ENCODE measurements at places on chromosomes 5 and 9.

GRCh38 chr5:3027185-3027865 is 275.8 kb upstream of the IRX2 start:
- no peak for DNase-seq

- no peak for DNase-seq
These were observed 8.9 kb upstream of the SH3TC2 start for GRCh38 chr5:149071756-149072155.

- peak; percentile 6 for DNase-seq
These were observed 239.3 kb downstream of the CETN3 start for GRCh38 chr5:90170261-90170660.

DNA sequence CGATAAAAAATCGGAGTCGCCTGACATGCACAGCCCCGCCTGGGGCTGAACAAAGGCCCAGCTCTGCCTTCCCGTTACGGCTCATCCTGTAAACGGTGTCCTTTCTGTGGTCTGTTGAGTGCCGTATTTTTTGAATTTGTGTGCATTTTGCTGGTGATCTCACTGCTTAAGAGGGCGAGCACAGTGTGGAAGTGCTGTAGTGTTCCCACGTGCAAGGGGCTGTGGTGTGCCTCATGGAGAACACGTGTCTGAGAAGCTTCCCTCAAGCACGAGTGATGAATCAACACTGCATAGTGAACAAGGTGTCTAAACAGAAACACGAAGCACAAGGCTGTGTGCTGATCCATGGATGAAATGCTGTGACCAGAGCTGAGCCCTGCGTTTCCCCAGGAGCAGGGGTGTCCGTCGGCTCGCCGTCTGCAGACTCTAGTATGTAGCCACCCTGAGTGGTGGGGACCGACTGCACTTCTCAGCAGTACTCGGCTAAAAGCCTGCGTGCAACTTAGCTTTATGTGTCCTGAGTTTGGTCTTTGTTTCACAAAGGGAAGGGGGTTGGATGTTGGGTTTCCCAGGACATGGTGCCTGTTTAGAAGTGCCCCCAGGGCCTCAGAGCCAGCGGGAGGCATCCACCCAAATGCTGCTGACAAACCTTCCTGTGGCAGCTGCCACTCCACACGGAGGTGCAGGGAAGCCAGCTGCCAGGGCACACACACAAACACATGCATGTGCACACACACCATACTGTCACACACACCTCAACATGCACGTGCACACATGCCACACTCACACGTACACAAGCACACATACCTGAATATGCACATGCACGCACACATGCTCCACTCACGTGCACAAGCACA is 77.2 kb upstream of the IRX4 start:
- no peak for DNase-seq

DNA sequence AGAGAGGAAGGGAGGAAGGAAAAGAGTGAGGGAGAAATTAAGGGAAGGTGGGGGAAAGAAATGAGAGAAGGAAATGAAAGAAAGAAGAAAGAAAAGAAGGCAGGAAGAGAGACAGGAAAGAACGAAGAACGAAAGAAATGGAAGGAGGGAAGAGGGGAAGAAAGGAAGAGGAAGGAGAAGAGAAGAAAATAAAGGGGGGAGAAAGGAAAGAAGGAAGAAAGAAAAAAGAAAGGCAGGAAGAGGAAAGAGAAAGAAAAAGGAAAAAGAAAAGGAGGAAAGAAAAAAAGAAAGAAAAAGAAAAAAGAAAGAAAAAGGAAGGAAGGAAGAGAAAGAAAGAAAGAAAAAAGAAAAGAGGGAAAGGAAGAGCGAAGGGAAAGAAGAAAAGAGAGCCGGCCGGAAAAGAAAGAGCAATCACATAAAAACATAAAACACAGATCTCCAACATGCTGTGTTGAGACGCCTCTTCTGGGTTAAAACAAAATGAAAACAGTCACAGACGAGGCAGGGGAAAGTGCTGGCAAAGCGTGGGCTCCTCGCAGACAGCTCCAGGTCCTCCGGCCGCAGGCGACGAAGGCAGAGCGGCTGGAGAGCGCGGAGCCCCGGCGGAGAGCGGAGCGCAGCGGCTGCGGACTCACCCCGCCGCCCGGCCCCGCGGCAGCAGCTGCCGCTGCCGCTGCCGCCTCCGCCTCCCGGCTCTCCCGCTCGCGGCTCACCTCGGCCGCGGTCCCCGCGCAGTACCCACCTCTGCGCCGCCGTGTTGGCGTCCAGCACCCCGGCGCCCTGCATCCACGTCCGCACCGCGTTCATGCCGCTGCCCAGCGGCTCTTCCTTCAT is 896 bp downstream of the EBF1 start:
- peak; percentile 46 for DNase-seq

GRCh38 chr5:145976431-145977155 is 40.2 kb downstream of the SH3RF2 start:
- peak; percentile 57 for DNase-seq

- no peak for DNase-seq
These were observed 114.1 kb downstream of the SYK start for GRCh38 chr9:90915693-90916092.

DNA sequence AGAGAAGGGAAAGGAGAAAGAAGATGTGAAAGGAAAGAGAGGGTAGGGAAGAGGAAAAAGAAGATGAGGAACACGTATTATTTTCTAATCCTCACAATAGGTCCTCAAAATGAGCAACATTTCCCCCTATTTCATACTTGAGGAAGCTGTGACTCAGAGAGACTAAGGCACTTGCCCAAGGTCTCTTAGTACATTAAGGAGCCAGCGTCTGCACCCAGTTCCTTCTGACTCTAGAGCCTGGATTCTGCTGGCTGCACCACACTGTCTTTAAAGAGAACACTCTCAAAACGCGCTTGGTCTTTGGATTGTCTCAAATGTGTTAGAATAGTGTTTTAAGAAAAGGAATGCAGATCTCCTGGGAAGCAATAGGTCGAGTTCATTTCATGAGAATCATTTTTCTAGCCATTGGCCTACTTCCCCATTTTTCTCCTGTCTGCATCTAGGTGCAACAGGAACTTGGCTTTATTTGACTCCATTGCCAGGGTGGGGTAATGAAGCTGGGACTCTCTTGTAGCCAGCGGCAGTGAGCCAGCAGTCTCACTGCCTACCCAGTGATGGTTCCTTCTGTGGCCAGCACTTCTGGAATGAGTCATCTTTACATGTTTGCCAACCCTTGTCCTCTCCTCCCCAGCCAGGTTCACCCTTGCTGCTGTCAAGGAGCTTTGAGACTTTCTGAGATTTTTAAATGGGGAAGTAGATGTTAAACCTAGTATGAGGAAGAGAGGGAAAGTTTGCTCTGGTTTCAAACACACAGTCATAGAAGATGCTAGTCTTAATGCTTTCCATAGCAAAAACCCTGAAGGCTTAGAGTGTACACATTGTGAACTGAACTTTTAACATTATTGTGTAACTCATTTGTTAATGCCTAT is 82.7 kb downstream of the DOCK8 start:
- peak; percentile 96 for DNase-seq

DNA sequence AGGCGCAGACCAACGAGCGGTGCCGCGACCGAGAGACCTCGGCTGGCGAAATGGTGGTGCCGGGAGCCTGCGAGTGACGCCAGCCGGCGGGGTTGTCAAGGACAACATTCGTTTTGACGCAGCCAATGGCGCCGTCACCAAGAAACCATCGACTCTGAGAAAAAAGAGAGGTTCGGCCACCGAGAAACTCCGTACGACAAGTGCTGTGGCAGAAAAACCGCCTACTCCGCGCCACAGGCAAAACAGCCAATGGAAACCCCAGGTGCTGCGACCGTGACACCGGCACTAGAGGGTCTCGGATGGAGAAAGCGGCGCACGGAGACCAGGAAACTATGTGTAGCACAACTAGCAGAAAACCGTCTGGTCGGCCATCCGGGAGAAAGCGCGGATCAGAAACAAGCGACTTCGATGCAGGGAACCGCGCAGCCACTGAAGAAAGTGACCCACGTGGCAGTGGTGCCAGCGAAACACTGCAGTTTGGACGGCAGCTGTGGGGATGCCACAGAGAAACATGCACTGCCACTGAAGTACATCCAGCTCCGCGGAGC is 88.8 kb downstream of the ANXA2R start:
- peak; percentile 51 for DNase-seq

- DNase-seq = no peak
These were observed 11.0 kb downstream of the PRXL2C start for GRCh38 chr9:96644137-96644536.

- DNase-seq = no peak
These were observed 238.2 kb downstream of the TLE4 start for GRCh38 chr9:79809931-79810330.

DNA sequence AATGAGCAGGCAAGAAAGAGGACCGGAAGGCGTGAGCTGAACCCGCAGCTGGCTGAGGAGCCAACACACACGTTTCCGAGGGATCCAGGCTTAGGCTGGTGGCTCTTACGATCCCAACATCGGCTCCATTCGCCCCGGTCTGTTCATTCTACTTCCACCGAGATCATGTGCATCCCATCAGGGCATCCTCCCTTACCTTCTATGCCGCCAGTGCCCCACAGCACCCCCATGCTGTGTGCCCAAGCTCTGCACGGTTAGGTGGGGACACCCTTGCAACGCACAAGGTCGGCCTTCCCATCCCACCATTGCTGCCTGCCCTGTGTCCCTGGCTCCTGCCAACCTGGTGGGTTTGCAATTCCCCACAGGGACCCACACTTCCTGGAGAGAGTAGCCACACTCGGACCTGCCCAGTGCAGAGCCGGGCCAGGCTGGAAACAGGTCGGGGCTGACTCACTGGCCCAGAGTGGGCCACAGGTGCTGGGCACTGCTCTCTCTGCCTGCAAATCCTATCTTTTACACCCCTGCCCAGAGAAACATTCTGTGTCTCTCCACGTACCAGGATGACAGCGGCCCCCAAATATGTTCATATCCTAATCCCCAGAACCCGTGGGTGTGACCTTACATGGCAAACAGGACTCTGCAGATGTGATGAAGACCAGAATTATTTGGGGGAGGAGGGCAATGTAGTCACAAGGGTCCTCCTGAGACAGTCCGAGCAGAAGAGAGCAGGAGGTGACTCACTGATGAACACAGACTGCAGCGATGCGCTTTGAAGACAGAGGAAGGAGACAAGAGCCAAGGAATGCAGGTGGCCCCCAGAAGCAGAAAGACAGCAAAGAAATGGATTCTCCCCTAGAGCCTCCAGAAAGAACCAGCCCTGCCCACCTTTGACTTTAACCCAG is 182.2 kb downstream of the AUH start:
- DNase-seq = no peak

DNA sequence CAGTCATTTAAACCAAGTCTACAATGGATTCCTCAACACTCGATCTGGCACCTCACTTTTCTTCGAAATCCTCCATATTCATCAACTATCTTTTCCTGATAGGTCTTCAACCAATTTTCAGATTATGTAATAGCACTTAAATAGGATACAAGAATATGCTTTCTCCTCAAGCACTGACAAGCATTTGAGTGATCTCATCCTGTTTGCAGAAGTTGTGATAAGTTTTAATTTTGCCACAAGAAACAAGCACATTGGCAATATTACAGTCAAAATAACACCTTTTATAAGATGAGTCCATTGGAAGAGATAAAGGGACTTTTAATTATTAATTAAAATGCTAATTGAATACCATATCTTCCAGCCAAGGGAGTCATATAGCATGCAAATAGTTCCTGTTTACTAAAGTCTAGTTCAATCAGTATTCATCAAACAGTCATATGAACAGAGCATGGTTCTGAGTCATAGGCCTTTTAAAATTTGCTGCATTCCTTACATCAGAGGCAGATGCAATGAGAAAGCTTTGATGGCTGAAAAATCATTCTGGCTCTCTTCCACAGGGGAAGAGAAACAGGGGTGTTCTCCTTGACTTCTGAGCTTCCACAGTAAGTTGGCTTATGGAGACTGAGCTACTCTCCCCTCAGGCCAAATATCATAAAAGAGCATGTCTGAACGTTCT is 32.7 kb upstream of the ZCCHC9 start:
- peak; percentile 83 for DNase-seq

DNA sequence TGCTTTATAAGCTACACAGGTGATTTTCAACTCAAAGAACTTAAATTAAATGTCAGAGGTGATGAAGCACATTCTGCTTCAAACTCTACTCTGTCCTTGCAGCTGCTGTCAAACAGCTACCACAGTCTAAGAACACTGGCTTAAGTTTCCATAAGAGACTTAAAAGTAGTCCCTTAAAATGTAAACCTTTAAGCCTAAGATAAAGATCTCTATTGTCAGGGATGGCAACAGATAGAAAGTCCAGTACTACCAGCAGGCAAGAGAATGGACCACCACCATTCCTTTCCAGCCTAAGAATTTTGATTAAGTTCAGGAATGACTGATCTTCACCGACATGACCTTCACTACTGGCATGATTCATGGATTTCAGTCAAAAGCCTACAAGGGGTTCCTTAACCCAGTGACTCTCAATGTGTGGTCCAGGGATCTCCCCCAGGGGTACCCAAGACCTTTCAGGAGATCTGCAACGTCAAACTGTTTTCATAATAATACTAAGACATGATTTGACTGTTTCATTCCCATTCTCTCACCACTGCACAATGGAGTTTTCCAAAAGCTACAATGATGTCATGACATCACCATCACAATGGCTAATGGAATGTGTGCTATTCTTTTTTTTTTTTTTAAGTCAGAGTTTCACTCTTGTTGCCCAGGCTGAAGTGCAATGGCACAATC is 41.1 kb upstream of the PLPP6 start:
- no peak for DNase-seq

DNA sequence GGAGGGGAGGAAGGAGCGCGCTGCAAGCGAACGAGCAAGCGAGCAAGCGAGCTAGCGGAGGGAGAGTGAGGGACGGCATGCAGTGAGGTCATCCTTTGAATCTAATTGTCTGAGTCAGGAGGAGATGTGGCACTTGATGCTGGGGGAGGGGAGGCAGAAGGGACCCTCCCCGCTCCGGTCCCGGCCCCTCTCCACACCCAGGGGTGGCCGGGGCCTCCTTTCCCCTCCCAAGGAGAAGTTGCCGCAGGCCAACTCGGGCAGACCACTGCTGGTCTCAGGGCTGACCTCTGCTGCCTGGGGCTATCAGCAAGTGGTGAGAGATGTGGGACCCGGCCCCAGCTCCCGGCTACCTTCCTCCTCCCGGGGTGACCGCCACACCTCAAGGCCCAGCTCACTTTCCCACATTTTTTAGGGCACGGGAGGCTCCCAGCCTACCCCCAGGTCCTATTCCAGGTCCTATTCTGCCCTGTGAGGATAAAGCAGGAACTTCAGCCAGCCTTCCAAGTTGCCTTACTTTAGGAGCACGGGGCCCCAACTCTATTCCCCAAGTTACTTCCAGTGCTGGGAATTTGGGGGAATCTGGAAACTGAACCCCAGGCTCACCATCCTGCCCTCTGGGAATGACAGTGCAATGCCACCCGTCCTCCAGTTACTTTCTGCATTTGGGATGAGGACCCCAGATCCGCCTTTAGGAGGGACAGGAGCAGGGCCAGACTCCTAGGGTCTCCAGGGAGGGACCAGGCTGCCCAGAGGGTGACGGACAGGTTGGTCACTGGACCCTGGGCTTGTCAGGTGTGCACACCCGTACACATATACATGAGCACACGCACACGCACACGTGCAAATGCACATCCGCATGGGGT is 11.1 kb downstream of the CNTFR start:
- DNase-seq = no peak

Data from inflammatory macrophage treated with lipopolysaccharide for 4 hours (primary cell).